ENCODE measurements at places on chromosomes 3 and 15. TPM values are rescaled to one million over a fixed set of nuclear protein-coding genes. Genes with fewer than 3 reads are reported as not detected.

- no peak for DNase-seq
Observed at GRCh38 chr3:64859625-64860535, 172.1 kb upstream of the ADAMTS9 start.

DNA sequence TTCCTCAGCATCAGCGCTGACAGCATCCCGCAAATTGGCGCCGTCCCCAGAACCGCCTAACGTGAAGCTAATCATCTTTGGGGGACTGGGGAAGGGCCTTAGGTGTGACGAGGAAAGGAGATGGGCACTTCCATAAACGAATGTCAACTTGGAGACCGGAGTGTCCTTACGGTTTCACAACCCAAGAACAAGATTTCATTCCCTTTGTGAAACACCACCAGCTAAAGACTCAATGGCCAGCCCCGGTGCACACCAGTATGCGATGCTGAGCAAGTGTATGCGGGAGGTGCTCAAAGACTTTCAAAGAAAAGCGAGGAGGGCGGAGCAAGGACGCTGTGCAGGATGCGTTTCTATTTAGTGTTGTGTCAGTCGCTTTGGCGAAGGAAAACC, 759 bp upstream of the TTBK2 start:
- peak; percentile 19 for DNase-seq

The GPR27 gene
- not detected for total RNA-seq

The DAZL gene
- total RNA-seq: not detected

The MORC1 gene
- not detected for total RNA-seq

Measured in activated B cell treated with CpG ODN at 0.5 μM for 24 hours (primary cell).